ENCODE measurements at places on chromosomes 4 and X.

DNA sequence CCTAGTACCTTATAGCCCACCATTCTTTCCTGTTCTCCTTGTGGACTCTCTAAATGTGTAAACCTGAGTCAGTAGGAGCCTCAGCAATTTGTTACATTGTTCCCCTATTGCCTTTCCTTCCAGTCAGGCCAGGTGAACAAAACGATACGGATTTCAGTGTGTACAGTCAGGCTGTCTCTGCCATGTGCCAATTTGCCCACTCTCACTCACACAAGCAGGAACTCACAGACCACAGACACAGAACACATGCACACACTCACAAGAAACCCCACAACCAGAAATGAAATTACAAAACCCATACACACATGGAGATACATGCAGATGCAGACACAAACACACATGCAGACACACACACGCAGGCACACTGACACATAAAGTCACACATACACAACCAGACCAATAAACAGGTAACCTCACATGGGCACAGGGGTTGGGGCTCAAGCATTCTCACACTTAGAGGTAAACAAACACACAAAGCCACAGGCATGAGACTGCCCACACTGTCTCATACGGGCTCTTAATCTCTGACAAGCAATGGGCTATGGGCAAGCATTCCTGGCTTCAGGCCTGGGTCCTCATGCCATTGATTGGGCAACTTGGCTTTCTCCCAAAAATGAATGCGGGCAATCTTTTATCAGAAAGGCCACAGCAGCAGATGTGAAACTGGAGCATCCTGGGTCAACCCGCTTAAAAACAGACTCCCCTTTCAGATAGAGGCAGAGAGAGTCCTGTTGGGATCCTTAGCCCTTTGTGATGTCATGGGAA is 68.7 kb downstream of the NBDY start:
- DNase-seq = peak; percentile 46

DNA sequence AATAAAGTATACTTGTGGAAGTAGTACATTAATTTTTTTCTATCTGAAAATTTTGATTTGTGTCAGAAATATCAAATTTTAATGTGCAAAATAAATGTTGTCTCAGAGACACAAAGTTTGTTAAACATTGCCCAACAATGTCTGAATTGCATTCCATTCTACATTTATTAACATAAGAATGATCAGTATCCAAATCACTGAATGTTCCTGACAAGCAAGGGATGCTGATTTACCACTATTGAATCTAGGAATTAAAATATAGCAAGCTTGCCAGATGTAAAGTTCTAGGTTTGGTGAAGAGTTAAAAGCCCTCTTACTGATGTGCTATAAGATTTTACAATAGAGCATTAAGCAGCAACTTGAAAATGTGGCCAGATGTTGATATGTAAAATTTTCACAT is 489.2 kb upstream of the CTSO start:
- no peak for DNase-seq

DNA sequence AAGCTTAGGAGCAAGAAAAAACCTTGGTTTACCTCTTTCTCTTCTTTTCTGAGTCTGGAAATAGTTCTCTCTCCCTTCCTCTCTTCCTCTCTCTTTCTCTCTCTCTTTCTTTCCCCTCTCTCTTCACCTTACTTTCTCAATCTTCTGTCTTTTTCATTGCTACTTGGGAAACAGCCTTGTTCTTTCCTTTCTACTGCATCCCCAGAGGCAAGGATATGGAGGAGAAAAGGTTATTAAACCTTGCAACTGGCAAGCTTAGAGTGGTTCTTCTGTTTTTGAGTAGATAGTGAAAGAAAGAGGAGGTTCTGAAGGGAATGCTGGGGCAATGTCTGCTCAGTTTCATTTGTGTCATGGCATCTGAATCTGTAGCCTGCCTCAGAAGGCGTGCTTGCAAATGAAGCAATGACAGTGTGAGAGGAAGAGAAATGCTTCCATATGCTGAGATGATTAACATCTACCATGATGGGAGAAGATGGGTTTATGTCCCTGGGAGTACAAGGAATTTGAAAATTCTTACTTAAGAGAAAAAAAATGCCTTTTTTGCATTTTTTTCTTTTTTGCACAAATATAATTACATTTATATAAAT is 190.6 kb downstream of the CEP135 start:
- DNase-seq = no peak

DNA sequence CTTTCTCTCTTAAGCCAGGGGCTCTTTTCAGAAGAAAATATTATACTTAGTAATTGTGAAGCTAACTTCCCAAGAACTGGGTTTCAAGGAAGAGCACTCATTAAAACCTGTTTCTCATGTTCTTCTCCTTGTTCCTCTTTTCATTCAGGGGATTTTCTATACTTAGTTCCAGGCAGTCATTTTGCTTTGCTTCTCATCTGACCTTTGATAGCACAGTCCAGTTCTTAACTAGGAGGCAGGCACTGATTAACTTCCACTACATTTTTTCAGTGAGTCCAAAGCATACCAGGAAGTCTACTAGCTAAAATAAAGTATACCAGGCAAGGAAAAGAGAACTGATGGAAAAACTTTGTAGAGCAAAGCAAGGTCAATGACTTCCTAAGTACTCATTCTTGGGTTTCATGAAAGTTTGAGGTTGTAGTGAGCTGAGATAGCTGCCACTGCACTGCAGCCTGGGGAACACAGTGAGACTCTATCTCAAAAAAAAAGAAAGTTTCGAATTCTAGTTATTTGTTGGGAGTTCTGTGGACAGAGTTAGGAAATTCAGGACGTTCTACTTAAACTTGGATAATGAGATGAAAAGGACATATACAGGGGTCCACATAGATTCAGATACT is 190.1 kb upstream of the HS3ST1 start:
- DNase-seq = no peak

DNA sequence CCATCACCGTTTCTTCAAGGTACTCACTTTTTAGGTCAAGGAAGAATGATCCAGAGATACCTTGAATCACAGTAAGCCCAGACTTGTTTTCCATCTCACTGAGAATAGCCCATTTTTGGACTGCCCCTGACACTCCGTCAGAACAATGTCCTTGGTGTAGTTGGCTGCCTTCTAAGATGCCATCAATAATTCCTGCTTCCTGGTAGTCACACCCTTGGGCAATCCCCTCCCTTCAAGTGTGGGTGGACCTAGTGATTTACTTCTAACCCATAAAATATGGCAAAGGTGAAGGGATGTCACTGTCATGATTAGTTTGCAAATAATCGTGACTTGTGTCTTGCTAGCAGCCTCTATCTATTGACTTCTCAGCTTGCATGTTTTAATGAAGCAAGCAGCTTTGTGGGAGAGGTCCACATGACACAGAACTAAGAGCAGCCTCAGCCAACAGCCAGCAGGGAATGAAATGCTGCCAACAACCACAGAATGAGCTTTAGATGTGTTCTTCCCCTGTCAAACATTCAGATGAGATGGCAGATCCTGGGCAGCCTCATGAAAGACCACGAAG is 20.0 kb upstream of the KLHL34 start:
- peak; percentile 56 for DNase-seq

GRCh38 chr4:78757574-78757973 is 18.6 kb upstream of the BMP2K start:
- DNase-seq = no peak

DNA sequence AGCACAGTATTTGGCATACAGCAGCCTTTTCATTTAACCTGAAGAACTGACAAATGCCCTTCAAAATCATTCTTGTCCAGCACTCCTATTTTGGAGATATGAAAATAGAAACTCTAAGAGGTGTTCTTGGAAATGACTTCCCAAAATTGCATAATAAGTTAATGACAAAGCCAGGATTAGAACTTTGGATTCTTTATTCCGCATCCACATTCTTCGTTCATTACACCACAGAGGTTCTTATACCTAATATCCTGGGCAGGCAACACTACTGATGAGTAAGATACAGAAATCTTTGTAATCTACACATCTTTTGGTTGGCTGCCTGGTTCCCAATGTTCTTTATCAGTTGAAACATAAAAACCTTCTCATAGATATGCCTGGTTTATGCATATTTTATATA is 5.9 kb downstream of the COL25A1 start:
- DNase-seq = no peak

GRCh38 chrX:115214151-115214550 is 19.7 kb downstream of the LRCH2 start:
- no peak for DNase-seq

GRCh38 chr4:2507855-2508254 is 28.6 kb upstream of the FAM193A start:
- no peak for DNase-seq

DNA sequence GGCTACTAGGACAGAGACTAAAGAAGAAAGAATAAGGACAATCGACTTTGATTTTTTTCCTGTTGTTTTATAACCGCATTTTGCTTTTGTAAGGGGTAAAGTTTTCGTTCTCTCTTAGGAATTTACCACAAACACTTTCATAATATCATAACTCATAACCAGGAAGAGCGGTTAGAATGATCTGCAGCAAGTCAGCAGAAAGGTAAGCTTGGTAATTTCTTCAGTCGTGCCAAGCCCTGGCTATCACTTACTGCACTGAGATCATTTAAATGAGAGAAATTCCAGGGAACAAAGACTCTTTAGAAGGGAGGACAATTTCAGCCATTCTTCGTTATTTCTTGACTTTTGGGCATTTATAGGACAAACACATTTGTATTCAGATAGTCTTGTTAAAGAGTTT is 258.1 kb downstream of the UNC5C start:
- no peak for DNase-seq
